Islet precursor cell (in vitro differentiated cells): ENCODE measurements at places on chromosomes 16 and 17.

GRCh38 chr16:53053967-53054669 is 673 bp upstream of the CHD9 start:
- no peak for DNase-seq

DNA sequence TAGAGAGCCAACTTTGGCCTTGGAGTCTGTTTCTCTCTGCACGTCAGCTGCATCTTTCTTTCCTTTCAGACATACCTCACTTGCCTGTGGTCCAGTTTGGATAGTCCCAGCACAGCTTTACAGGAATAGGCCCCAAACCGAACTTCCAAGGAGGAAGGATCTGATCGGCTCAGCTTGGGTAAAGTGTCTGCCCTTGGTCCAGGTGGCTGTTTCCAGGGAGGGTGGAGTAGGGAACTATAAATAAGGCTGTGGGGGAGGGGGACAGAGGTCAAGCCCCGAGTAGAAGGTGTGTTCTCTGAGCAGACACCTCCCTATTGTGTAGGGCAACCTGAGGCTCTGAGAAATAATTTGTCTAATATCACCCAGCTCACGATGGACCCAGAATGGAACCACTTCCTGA is 29.2 kb upstream of the NKD1 start:
- DNase-seq = peak; percentile 27

GRCh38 chr17:76191896-76192295 is 48.4 kb downstream of the RNF157 start:
- DNase-seq = no peak

GRCh38 chr17:72386619-72387237 is 265.9 kb downstream of the SOX9 start:
- no peak for DNase-seq

DNA sequence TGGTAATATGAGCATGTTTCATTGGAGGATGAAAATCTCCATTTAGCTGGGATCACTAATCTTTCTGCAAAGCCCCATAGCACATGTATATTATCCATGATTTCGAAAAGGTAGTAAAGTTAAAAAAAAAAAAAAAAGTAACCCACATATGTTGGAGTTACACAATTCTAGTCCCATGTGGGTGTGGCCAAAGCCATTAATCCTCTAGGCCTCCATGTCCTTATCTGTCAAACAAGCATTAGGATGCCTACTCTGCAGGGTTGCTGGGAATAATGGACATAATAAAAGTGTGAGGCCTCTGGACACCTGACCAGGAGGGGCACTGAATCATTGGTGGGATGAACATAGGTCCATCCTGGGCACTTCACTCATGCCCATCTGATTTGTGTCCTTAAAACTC is 29.2 kb upstream of the VAT1L start:
- DNase-seq = no peak

DNA sequence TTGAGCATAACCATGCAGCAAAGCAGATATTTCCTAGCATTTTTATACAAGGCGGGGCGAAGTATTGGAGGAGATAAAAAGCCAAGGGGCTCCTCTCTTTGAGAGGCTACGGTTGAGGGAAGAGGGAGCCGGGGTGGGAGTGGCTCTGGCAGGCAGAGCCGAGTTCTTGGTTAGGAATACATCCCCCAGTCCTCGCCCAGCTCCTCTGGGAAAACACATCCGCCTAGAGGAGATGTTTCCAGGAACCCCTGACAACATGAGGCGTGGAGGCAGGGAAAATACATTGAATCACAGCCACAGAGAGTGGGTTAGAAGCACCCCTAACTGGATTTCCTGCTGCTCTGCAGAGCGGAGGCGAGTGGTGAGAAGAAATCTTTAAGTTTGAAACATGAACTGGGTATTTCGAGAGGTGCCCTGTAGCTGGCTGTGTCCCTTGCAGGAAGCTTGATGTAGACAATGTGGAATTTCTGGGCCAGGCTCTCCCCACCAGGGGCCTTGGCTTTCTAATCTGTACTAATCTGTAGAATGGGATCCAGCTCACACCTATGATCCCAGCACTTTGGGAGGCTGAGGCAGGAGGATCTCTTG is 27.3 kb downstream of the TTYH2 start:
- no peak for DNase-seq

DNA sequence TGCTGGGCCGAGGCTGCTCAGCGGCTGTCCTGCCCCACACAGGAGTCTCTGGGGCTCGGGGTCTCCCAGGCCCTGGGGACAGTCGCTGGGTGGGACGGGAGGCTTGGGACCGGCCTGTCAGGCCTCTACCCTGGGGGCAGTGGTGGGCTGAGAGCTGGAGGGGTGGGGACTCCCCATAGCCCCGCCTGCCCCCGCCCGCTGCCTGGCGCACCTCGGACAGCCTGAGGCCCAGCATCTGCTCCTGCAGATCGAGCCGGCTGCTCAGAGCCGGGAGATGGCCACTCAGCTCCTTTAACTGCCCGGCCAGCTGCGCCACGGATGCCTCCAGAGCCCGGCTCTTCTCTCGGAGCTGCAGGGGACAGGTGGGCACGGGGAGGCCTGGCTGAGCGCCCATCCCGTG is 6.7 kb downstream of the PERCC1 start:
- DNase-seq = no peak

DNA sequence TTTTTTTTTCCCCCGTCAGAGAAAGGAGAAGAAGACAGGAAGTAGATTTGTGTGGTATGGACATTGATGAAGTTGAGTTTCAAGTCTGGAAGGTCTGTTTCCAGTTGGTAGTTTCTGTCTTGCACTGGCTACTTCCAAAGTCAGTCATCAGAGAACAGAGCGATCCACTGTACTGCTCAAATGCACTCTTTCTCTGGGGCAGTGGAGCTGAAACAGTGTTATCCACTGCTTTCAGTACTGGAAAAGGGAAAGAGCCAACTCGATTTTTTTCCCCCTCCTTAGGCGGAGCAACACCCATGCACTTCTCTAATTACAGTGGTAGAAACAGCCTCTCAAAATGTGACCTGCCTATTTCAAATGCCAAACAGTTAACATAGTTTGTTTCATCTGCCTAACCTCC is 7.4 kb downstream of the PRKCA start:
- DNase-seq = no peak
